Thoracic aorta (tissue), 2 donors: ENCODE measurements at places on chromosomes 5 and 9. TPM values are rescaled to one million over a fixed set of nuclear protein-coding genes. Genes with fewer than 3 reads are reported as not detected.

- DNase-seq = no peak
These were observed 60.2 kb downstream of the PARP8 start for GRCh38 chr5:50726475-50727148.

- DNase-seq = no peak
These were observed 132.5 kb upstream of the FBXL7 start for GRCh38 chr5:15367489-15367888.

The SLC46A2 gene
- total RNA-seq = 2.0 TPM

The CATSPER3 gene
- total RNA-seq = not detected

The AKNA gene
- total RNA-seq = 68.5 TPM

The FAXDC2 gene
- 43.9 TPM for total RNA-seq

GRCh38 chr5:59542851-59543820 is 350.4 kb downstream of the PDE4D start:
- DNase-seq = peak; percentile 5

- no peak for DNase-seq
These were observed 64.9 kb downstream of the PTTG1 start for GRCh38 chr5:160486573-160486972.

The EIF4EBP3 gene
- total RNA-seq = not detected
